ENCODE measurements at places on chromosomes 2 and 18.

DNA sequence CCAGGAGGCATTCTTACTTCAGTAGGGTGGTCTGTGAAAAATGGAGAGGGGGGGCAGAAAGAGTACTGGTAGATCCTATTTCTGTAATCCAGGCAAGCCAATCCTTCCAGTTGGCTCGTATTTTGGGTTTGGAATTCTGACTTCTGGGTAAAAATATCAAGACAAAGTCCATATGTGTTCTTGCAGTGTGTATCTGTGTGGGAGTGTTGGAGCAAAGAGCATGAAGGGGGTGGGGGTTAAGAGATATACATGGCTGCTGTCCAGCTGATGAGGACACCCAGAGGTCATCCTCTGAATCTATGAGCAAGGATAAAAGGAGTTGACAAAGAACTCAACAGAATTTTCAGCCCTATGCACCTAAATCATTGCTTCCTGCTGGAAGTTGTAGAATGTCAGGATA, 375.8 kb upstream of the PIK3C3 start:
- DNase-seq: no peak

DNA sequence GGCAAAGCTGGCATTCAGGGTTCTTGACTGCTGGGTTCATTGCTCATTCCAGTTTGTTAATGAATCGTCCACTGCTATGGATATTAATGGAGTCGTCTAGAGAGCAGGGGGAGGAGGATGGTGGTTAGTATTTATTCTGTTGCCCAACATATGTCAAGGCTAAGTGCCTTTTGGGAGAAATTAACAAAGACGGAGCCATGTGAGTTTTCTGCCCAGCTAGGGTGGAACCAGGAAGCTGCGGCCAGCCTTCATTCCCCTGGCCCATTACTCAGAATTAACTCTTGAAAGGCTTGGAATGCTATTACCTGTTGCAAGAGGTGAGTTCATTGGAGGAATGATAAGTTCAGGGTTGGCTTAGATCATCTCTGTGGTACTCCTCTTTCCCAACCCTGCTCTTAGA, 19.3 kb downstream of the IGFBP2 start:
- no peak for DNase-seq

- DNase-seq: no peak
These were observed 3.1 kb downstream of the SPOPL start for GRCh38 chr2:138504546-138505235.

DNA sequence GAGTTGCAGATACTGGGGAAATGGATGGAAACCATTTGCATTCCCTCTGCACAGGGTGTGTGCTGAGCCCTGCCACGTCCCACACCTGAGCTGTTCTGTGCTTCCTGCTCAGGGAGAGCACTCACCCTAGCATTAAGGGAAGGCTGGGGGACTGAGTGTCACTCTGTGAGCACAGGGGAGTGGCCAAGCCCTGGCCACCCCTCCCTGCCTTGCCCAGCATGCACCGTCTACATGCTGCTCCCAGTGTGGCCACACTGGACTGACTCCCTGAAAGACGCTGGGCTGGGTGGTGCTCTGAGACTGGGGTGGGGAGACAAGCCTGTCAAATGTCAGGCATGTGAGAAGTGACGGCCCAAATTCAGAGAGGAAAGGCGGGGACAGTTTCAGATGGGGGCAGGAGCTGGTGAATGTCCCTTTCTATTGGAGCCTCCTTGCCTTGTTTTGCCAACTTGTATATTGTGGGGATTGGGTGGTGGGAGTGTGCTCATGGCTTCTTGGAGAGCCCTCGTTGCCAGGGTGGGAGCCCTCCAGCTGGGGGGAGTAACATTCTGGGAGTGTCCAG, 298.4 kb upstream of the HS6ST1 start:
- no peak for DNase-seq

DNA sequence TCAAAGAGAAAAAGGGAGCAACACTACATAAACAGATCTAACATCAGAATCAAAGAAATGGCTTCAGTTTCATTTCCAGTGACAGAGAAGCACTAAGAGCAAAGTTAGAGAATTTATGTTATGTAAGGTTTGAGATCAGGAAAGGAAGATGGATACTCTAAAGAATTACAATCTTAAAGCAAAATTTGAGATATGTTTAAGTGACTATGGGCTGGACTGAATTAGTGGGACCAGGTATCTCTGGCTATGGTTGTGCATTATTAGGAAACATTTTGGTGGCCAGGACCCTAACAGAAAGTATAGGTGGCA, 208.2 kb downstream of the CCDC178 start:
- DNase-seq: no peak

- no peak for DNase-seq
These were observed 12.8 kb downstream of the COX7A2L start for GRCh38 chr2:42348113-42348805.

- no peak for DNase-seq
These were observed 25.2 kb downstream of the SIX2 start for GRCh38 chr2:44983836-44984604.

DNA sequence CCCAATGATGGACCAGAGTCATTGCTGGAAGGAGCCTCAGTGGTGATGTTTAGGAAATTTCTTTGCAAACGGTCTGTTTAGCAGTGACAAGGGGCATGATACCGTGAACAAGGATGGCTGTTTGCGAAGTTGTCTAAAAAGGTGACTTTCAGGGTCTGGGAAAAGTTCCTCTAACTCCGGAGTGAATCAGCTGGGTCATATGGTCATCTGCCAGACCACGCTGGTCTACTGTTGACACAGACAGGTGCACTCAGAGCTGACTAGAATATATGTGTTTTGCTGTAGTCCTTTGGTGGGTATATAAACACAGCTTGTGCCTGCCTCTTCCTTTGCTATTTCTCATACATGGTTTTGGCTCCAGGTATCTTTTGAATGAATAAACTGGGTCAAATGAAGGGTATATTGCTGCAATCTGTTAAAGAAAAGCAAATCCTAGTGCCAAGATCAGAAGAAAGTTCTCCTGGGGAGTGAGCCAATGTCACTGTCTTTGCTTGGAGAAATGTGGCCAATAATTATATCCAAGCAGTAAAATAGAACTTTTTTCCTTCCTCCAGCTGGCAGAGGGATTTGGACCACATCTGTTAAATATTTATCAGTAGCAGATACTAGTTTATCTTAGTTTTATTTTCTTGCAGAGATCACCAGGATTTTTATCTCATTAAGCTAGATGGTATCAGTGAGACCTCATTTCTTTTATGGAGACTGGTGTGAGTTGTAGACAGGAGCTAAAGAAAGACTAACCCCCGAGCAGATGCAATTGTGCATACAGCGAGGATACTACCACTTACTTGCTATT, 286.0 kb downstream of the TRIB2 start:
- no peak for DNase-seq

DNA sequence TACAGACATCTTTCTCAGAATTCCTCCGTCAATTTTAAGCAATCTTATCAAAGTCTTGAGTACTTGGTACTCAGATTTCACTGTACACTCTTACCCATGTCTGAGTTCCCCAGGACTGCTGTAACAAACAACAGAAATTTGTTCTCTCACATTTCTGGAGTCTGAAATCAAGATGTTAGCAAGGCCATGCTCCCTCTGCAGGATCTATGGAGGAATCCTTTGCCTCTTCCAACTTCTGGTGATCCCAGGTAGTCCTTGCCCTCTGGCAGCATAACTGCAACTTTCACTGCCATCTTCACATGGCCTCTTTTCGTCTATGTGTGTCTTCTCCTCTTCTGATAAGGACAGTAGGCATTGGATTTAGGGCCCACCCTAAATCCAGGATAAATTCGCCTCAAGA, 17.1 kb upstream of the CACNB4 start:
- no peak for DNase-seq

DNA sequence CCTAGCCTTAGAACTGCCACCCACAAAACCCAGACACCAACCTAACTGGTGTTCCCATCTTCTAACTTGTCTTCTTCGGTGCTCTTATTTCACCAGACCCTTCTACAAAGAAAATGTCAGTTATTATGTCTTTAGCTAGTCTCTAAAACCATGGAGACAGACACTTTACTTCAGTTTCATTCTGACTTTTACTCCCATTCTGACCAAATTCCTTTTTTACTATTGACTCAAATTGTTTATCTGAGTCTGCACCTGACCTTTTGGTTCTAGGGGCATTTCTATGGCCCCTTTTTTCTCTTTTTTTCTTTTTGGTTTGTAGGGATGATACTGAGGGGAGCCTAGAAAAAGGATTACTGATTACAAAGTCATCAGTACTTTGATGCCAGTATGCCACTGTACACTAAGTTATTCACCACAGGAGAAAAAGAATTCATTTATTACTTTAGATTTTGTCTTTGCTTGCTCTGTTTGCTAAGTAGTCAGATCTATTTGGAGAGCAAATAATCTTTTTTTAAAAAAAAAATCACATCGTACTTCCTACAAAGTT, 6.8 kb upstream of the SLC1A4 start:
- DNase-seq: no peak

DNA sequence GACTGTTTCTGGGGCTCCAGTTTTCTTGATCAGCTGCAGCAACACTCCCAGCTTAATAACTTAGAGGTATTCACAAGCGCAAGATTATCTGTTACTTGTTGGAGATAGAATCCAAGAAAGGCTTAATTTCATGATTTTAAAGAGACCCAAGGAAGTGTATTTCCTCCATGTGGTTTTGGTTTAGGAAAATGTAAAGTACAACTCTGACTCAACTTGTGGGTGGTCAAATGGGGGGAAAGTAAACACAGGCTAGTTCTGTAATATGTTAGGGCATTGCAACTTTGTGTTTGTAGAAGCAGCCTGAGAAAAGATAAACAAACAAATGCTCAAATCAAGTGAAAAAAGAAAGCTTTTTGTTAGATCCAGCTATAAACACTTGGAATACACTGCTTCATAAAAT, 90.1 kb upstream of the COL3A1 start:
- no peak for DNase-seq

GRCh38 chr2:181169503-181169902, 189.1 kb downstream of the UBE2E3 start:
- DNase-seq: no peak

DNA sequence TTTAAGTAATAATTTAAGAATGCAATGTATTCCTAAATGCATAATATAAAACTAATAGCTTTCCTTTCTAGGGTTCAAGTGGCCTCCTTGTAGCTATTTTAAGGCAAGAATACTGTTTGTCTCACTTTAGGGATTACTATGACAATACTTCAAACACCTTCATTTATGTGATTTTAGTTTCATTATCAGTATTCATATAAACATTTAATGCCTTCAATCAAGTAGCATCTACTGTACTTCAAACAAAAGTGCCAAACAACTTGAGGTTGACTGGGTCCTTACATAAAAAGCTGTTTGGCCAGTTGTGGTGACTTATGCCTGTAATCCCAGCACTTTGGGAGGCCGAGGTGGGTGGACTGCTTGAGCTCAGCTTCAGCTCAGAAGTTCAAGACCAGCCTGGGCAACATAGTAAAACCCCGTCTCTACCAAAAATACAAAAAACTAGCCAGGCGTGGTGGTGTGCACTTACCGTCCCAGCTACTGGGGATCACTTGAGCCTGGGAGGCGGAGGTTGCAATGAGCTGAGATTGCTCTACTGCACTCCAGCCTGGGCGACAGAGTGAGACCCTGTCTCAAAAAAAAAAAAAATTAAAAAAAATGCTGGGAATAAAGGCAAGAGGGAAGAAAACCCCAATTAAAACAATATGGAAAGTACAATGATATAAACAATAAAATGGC, 9.3 kb downstream of the MEX3C start:
- no peak for DNase-seq

GRCh38 chr2:54897420-54898310, 152.6 kb downstream of the RTN4 start:
- no peak for DNase-seq

DNA sequence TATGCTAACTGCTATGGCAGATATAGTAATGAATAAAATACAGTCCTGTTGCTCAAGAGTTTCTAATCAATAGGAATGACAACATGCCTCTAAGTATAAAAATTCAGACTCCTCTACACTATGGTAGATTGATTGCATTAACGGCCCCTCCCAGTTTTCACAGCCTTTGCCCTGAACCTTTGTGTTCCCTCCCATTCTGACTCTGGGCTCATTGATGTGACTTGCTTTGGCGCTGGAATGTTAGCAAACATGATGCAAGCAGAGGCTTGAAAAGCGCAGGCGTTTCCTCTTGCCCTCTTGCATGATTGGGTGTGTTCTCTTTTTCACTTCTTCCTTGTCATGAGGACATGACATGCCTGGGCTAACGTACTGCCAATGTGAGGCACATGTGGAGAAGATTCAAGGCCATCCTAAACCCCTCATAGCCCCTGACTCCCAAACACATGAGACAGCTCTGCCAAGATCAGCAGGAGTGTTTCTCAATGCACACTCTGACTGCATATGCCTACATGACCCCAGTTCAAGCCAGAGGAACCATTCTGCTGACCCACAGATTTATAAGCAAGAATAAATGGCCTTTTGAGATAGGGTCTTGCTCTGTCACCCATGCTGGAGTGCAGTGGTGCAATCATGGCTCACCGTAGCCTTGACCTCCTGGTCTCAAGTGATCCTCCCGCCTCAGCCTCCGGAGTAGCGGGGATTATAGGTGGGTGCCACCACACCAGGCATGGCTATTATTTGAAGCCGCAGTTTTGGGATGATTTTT, 49.7 kb upstream of the CD28 start:
- no peak for DNase-seq

DNA sequence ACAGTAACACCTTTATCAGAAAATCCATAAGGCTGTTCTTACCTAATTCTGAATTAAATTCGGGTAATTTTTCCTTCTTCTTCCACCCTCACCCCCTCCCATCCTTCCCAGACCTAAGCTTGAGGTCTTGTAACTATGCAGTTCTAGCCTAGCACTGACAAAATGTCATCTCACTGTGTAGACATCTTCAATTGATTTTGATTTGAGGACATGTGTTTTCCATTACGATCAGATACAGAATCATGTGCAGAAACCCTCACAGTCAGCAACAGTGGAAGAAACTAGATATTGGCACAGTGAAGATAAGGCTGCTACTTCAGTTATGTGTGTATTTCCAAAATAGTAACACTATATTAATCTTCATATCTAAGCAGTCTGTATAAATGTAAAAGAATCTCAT, 244.6 kb downstream of the THSD7B start:
- no peak for DNase-seq

DNA sequence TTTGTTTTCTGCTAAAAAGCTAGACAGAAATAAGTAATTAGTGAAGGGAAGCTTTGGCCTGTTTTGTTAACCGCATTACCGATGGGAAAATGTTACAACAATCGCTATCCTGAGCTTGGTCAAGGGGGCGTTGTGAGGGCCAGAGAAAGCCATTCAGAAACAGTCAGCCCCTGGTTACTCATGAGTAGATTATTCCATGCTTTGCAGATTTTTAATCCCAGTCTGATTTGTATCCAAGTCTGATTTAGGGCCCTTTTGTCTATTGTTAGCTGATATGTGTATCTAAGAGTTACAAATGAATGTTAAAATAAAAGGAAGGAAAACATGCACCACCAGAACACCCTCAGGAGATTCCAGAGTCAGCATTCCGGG, 99.1 kb downstream of the PRPF40A start:
- no peak for DNase-seq

- no peak for DNase-seq
These were observed 3.5 kb upstream of the APOB start for GRCh38 chr2:21047141-21048009.

GRCh38 chr2:109157563-109158105, 28.6 kb downstream of the SH3RF3 start:
- DNase-seq: no peak

All from GM04503 (cell line).